Fibroblast of gingiva (primary cell): ENCODE measurements at places on chromosomes 13 and 19.

DNA sequence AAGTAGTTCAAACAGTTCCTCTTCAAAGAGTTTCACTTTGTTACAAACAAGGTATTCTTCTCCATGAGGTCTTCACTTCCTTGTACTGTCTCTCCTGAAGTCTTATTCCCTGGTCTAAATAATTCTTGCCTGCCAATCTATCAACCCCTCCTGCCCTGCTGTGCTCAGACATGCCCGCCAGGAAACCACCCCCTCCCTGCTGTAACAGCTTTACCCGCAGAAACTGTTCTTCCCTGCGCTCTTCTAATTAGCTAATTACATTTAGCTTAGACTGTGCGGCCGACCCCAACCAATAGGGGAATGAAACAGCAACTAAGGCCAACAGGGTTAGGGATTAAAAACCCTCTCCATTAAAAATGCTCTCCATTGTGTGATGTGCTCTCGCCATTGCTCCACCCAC, 46.7 kb downstream of the ZNF846 start:
- DNase-seq = no peak

DNA sequence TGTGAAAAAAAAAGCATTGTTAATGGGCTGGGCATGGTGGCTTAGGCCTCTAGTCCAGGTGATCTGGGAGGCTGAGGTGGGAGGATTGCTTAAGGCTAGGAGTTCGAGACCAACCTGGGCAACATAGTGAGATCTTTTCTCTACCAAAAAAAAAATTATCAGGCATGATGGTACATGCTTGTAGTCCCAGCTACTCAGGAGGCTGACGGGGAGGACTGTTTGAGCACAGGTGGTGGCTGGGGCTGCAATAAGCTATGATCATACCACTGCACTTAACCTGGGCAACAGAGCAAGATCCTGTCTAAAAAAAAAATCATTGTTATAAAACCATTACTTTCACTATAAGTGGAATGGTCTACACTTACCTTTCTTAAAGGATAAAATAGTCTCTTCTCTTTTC, 30.4 kb downstream of the GPC6 start:
- DNase-seq = no peak

GRCh38 chr13:20492641-20493040, 33.0 kb downstream of the CRYL1 start:
- peak; percentile 10 for DNase-seq

GRCh38 chr19:743168-743687, 7.7 kb upstream of the MISP start:
- no peak for DNase-seq

DNA sequence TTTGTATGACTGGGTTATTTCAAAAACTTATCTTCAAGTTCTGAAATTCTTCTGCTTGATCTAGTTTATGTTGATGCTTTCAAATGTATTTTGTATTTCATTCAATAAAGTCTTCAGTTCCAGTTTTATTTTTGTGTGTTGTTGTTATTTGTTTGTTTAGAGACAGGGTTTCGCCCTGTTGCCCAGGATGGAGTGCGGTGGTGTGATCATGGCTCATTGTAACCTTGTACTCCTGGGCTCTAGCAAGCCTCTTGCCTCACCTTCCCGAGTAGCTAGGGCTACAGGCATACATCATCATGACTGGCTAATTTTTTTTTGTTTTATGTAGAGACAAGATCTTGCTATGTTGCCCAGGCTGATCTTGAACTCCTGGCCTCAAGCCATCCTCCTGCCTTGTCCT, 40.3 kb upstream of the ARHGEF7 start:
- no peak for DNase-seq

GRCh38 chr13:64274481-64275217, 2859.0 kb upstream of the PCDH20 start:
- no peak for DNase-seq

- no peak for DNase-seq
Measured at GRCh38 chr13:50162001-50162400, 146.8 kb downstream of the KCNRG start.

DNA sequence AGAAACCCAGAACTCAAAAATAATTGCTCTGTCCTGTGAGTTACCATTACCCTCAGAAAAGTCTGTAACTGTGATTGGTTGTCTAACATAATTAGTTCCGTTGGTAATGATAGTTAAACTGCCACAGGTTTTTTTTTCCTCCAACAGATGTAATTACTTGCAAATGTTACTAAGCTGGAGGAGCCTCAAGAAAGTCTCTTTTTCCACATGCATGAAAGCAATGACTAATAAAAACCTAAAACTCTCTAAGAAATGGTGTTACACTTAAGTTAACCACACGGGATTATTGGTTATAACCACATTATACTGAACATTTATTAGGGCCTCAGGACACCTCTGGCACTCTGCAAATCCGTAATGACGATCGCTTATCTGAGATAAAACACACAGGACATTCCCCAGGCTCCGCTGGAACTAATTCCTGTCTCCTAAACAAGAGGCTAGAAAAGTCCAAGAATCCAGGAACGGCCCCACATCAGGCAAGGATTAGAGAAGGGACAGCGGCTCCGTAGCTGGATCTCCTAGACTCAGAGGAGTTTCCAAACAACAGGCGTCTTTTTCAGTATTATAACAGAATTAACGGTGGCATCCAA, 753 bp downstream of the ZNF235 start:
- DNase-seq = peak; percentile 34

DNA sequence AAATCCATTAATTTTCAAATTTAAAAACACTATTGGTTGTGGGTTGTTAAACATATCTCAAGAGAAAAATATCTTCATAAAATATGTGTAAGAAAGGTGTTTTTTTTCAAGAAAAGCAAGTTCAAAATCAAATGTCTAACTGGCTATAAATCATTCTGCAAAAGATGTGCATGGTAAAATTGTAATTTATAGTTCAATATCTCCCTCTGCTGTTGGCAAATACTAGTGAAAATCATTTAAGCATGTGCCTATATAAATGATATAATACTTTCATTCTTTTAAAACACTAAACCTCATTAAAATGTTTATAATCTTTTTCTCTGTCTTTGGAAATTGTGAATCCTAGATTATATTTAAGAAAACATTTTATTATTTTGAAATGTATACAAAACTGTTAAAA, 17.2 kb upstream of the SLITRK6 start:
- DNase-seq = no peak

- peak; percentile 72 for DNase-seq
Measured at GRCh38 chr13:33582121-33582520, 235.8 kb upstream of the RFC3 start.

- DNase-seq = no peak
Measured at GRCh38 chr19:15216363-15216762, 15.6 kb upstream of the NOTCH3 start.

GRCh38 chr13:35714588-35715377, 238.3 kb upstream of the MAB21L1 start:
- DNase-seq = no peak

DNA sequence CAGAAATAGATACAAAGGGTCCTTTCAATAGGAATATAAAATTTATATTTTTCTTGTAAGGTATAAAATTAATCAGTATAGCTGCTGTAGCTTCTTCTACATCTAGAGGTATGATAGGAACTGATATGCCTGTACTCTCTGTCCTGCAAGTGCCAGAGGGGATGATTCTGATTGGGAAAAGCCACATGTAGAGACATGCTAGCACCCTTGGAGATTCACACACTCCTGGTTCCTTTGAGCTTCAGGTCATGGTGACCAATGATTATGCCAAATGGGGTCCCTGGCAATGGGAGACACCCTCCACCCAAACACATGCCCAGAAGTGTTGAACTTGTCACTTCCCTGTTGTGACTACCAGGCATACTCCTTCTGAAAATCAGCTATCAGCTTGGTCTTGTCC, 14.7 kb upstream of the METTL21C start:
- DNase-seq = no peak

GRCh38 chr13:32878163-32878562, 138.1 kb upstream of the KL start:
- DNase-seq = no peak

DNA sequence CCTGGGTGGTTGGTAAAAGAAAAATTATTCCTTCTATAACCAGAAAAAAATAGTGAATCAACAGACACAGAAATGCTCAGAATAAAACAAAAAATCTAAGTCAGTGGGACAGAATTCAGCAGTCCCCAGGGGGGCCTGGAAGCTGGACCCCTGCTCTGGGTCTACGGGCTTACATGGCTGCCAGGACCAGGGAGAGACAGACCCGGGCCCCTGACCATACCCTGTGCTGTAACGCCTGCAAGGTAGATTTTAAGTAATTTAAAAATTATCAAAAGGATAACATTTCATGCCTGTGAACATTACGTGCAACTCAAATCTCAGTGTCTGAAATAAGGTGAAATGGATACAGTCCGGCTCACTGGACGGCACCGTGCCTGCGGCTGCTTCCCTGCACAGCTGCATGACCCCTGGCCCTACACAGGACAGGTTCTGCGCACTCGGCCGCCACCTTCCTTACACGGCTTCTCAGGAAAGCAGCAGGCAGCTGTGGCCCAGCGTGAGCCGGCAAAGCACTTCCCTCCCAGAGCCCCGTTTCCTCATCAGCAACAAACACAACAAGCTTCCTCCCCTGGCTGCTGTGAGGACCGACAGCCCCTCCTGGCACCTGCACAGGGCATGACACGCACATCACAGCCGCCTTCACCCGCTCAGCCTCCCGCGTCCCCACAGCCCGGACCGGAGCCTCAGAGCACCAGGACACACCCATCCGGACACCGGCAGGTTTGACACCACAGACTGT, 22.2 kb downstream of the RASA3 start:
- peak; percentile 39 for DNase-seq

- DNase-seq = no peak
Measured at GRCh38 chr19:17266589-17266974, 661 bp upstream of the BABAM1 start.

DNA sequence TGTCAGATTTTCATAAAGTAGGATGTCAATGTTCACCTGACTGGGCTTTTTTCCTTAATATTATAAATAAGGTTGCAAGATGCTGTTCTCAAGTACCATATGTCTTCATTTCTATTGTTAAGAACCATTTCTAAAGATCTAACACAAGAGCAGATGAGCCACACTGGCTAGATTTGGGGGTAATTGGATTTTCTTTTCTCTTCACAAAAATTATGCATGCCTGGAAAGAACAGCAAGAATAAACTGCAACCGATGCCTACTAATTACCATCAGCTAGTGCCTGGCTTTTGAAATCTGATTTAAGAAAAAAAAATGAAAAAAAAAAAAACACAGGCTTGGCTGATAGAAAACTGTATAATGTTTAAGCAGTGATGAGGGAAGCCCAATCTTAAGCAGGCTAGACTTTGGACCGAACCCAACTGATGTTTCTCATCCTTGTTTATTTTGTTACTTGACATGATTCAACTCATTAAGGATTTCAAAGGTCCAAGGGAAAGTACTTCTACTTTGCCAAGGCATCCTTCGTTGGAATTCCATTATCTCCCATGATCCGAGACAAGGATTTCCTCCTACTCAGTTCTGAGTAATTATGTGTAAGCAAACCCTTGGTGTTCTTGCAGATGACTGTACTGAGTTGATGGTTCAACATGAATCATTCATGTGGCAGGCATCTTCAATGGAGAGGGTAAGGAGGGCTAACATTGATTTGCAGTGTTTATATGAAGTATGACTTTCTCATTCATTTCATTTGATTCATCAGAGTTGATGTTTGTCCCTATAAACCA, 300.5 kb downstream of the SPRY2 start:
- DNase-seq = peak; percentile 94

- DNase-seq = no peak
Measured at GRCh38 chr13:91747186-91747585, 348.8 kb downstream of the GPC5 start.

DNA sequence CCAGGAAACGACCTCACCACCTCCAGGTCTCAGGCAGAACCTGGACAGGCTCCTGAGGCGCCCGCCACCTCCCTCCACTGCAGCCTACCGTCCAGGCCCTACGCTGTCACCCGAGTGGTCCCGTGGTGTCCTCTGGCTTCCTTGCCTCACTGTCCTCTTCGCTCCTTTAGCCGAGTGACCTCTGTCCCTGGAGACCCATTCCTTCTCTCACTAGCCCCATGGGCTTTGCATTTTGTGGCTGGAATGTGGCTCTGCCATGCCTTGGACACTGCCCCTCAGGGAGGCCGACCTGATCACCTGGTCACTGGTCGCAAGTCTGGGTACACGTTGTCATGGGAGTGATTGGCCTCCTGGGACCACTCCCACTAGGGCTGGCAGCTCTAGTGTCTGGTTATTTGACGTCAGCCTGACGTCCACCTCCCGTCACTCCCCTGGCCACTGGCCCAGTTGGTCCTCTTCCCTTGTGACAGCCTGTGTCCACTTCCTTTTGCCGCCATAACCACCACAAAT, 17.9 kb downstream of the SLC25A42 start:
- DNase-seq = peak; percentile 28

DNA sequence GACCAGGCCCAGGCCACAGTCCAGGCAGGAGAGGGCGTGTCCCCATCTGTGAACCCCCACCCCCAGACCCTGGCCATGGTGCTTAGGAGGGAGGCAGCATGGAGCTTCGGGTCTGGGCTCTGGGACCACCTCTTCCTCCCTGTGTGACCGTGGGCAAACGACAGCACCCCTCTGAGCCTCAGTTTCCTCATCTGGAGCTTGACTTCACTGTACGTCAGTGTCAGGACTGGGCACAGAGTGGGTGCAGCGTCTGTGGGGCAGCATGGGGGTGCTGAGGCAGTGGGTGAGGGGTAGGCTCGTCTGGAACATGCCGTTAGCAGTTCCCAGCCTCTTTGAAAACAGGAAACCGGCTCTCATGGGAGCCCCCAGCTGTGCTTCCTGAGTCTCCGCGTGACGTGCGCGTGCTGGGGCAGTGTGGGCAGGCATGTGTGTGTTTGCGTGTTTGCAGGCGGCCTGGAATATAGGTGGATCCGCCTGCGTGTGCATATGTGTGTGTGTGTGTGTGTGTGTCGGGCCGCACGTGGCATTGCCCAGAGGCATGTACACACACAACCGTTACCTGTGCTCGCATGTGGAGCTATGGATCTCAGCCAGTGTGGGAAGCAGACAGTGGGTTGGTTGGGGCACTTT, 15.8 kb downstream of the ARRDC2 start:
- DNase-seq = peak; percentile 41

- DNase-seq = peak; percentile 54
Measured at GRCh38 chr19:18401580-18402112, 4.2 kb upstream of the LRRC25 start.

DNA sequence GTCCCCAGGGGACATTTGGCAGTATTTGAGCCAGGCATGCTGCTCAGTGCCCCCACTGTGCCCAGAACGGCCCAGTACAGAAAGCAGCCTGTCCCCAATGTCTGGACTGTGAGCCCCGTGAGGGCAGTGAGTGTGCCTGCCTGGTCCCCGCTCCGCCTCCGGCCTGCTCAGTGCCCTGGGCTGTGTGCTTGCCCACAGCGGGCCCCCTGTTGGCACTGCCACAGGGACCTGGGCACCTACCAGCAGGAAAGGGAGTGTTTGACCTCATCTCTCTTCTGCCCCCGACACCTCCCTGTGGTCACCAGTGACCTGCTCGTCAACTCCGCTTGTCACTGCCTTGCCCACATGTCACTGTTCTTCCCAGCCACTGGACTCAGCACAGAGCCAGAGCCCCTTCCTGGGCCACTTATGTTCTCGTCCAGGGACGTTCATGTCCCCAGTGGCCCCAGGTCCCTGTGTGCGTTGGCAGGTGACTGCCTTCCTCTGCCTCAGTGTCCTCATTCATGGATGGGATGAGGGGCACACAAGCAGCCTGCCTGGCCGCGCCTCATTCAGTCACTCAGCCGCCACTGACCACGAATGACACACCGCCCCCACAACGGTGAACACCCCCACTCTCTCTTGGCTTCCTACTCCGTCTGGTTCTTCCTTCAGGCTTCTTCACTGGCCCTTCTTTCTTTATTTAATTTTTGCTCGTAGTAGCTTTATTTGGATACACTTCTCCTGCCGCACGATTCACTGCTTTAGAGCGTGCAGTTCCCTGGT, 2.8 kb downstream of the FZR1 start:
- DNase-seq = no peak

- DNase-seq = no peak
Measured at GRCh38 chr19:827710-828321, at the start of gene AZU1. TSS of gene AZU1 (plus strand) at chr19:827837. CDS start at chr19:827847, 10 bp downstream.
